Stimulated activated CD4-positive, alpha-beta T cell treated with anti-CD3 and anti-CD28 coated beads, TNF-alpha, amount 100 ng/mL, for 4 hours (primary cell): ENCODE measurements at places on chromosomes 4 and X.

DNA sequence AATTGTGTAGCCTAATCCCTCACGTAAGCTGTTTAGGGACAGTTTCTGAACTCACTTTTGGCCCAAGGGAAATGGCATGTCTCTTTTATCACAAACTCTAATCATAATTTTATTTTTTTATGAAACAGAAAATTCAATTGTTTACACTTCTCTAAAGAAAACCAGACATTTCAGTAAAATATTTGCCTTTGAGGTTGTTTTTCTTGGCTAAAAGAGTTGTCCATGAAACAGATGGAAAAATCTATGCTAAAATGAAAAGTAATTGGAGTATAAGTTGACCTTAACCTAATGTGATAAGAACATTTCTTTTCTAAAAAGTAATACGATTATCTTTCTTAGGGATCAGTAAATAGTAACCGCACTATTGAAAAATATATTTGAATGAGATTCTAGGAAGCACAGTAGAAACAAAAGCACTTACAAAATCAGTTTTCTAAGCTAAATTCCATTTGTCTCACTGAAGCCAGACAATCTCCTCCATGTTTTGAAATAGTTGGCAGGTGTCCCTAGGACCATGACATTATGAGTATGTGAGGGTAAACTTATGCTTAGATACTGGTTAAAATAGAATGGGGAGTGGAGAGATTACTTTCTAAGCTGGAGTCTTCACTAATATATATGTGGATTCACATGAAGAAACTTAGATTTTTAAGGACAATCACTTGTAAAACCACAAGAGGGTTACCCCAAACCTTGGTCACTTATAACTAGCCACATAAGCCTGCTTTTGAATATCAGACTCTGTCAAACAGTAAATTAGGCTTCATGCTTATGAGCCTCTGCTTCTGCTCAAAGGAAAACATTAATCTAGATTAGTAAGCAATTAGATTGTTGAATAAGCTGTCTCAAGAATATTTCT, 20.1 kb upstream of the TET2 start:
- DNase-seq = no peak

DNA sequence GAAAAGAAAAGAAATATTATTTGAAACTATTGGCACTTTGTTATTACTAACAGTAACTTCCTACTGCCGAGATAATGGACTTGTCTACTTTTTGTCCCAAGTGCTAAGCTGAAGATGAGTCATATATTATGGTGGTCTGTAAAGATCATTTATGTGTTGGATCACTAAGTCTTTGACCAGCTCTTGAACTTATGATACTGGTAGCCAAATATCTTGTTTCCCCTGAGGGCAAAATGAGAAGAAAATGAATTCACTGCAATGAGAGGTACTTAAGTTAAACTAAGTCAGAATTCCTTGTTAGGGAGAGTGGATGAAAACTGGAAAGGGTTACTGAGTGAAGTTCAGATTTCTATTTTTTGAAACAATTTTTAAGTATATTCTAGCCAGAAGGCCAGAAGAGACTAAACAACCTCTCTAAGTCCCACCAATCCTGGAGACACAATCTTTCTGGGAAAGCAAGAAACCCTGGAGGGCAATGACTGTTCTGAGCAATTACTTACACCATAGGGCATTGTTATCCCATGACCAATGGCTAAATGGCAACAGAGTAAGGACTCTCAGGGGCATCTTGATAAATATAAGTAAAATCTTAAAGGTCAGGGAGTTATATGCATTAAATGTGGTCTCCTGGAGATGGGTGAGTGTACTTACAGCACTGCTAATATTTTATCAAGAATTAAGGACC, 287.7 kb downstream of the STIM2 start:
- no peak for DNase-seq

DNA sequence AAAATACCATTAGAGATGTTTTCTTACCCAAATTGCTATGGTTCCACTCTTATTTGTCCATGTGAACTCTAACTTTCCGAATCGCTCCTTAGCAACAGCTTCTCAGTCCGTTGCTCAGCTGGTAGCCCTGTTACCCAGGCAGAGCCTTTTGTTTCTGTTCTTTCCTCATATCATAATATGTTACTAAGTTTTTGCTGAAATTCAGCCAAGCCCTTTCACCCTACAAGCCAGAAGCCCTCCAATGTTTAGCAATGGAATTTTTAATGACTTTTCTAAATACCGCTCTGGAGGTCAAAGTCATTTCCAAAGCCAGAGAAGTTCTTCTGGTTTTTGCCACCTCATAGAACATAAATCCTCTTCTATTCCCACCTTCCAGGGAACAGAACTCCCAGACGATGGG, 1029.5 kb downstream of the C4orf33 start:
- DNase-seq = no peak

- no peak for DNase-seq
These were observed 366.5 kb upstream of the LCORL start for GRCh38 chr4:18388039-18388438.

DNA sequence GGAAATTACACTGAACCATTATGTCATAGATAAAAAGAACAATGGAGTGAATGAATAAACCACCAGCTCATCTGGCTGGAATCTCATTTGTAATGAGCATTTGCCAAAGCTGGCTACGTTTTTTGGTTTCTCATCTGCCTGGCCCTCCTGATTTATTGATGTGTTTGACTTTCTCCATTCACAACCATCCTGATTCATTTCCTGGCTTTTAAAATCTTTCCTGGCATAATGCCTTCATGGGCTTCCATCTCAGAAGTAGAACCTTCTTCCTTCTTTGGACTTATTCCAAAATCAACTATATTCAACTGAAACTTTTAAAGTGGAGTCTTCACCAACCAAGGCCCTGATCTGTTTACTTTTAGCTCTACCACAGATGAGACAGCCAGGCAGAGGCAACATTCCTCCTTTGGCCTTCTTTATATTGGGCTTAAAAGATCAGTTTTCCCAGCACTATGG, 36.0 kb upstream of the ARSJ start:
- DNase-seq = no peak

- DNase-seq = no peak
These were observed 1303.6 kb downstream of the FAM133A start for GRCh38 chrX:94977562-94977961.

DNA sequence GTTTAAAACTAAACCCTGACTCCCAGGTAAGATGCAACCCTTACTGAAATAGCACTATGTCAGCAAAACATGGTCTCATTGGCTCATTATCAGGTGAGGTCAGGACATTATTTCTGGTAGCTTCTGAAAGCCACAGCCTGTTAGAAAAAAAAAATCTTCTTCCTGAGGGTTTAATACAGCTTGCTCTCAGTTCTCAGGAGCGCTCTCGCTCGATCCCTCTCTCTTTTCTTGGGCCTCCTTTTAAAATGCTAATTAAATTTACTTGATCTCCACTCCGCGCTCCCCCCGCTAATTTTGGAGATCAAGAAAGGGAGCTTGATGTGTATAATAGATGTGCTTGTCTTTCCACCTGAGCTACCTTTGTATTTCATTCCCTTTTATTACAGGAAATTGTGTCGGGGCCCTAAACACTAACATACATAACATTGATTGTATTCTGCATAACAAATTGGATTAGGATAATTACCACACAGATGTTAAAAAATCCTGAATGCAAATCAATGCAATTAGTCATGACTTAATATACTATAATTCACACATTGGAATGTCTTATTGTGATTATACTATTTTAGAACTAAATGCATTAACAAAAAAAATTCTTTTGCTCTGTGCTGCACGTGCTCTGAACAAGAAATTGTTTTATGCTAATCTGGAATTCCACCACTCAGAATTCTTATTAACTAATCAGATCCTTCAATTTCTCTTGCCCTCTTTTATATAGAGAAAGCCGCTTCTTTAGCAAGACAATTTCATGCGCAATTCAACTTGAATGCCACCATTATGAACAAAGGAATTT, 101.6 kb upstream of the TEX13D start:
- DNase-seq = no peak

DNA sequence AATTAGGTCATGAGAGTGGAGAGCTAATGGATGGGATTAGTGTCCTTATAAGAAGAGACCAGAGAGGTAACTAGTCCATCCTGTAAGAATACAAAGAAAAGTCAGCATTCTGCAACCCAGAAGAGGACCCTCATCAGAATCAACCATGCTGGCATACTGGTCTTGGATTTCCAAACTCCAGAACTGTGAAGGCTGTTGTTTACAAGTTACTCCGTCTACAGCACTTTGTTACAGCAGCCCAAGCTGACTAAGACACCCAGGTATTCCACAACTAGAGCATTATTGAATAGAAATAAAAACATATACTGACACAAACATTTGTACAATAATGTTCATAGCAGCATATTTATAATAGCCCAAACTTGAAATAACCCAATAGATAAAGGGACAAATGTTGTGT, 9.2 kb downstream of the TMEM156 start:
- no peak for DNase-seq

DNA sequence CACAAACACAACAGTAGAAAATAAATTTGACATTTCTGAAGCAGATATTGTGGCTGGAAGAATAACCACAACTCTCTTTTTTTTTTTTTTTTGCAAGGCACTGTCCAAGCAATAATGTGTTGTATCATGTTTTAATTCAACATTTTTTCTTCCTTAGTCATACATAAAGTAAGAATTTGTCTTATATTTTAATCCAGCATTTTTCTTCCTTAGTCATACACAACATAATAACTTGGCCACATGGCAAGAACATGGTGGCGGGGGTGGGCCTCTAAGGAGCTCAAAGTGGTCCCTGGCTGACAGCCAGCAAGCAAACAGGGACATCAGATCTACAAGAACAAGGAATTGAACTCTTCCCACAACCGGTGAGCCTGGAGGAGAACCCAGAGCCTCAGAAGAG, 20.2 kb downstream of the FBXW7 start:
- DNase-seq = no peak
